NCI-H1930 (cell line): ENCODE measurements at places on chromosomes 11 and 22.

- DNase-seq: no peak
Measured at GRCh38 chr22:32348031-32348611, 9.5 kb upstream of the RFPL3 start.

GRCh38 chr22:48277868-48278581, 1515.6 kb downstream of the TBC1D22A start:
- no peak for DNase-seq

- DNase-seq: no peak
Measured at GRCh38 chr11:116638463-116638862, 134.3 kb downstream of the BUD13 start.

DNA sequence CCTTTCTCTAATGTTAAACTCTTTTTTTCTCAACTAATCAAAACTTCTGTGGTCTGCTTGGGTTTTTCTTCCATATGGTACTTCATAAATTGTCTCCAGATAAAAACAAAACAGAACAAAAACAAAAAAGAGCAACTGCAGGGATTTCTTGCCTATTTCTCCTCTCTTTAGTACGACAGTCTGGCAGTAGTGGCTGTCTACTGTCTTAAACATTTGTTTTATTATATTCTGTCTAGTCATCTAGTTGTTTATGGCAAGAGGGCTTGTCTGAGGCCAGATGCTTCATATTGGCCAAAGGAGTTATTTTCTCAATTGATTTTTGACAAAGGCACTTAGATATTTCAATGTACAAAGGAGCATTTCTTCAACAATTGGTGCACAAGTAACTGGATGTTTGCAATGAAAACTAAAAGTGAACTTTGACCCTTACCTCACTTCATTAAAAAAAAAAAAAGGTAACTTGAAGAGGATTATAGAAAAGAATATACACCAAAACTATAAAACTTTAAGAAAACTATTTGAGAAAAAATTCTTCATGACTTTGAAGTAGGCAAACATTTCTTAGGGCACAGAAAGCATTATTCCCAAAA, 404.2 kb downstream of the LUZP2 start:
- DNase-seq: no peak

- no peak for DNase-seq
Measured at GRCh38 chr11:44930588-44931302, 19.9 kb downstream of the TP53I11 start.

DNA sequence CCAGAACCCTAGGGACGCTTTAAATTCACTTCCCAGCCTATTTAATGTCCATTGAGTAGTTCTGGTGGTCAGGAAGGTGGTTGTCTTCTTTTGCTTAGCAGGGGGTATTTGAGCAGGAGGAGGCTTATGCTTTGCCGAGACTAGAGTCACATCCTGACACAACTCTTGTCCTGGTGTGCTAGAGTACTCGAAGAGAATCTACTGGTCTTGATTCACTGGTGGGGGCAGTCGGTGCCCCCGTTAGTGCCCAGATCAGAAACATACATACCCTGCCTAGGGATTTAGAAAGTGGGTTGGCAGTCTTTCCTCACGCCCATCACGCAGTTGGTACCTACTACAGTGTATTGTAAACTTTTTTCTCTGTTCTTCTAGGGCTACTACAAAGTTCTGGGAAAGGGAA, 2.7 kb downstream of the RPL27A start:
- DNase-seq: no peak

GRCh38 chr11:126890561-126890960, 110.0 kb downstream of the KIRREL3 start:
- no peak for DNase-seq

DNA sequence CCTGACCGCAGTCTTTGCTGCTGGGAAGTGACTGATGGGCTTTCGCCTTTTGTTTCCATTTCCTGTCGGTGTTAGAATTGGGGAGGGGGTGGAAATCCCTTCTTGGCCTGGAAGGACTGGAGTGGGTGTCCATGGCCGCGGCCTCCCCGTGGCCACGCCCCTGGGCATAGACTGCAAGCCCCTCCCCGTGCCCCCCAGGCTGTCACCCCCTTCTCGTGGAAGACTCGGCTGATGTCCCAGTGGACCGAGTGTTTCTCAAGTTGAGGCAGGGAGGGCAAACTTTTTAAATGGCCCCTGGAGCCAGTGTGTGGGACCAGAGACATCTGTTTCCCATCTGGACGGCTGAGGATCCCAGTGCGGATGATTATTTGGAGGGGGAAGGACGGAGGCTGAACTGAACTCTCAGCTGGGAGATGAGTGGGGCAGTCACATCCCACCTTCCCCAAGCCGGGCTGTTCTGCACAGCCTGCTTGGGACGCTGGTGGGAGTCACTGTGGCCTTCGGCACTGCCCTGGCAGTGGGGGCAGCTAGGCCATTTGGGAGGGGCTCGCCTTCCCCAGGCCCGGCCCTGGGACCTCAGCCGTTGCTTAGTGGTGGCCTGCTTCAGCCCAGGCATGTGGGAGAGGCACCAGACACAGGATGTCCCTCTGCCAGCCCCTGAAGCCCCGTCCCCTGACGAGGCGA, 1.6 kb downstream of the CD81 start:
- no peak for DNase-seq

DNA sequence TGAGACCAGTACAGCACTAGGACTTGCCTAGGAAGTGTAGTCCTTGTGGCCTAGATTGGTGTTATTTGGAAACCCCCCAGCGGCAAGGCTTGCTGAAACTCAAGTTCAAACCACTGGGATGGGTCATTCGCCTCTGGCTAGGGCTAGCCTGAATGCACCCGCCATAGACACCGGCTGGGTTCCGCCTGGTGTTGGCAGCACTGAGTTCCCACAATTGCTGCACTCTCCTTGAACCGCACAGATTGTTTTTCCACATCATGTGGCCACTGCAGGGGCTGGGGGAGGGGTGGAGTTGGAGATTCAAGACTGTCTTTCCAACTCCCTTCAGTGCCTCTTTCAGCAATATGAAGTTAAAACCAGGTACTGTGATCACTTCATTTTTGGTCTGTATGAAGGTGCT, 43.1 kb downstream of the CCDC73 start:
- DNase-seq: no peak

GRCh38 chr11:17788084-17788483, 53.5 kb downstream of the KCNC1 start:
- no peak for DNase-seq

- DNase-seq: no peak
Measured at GRCh38 chr11:115764176-115764575, 260.0 kb upstream of the CADM1 start.

DNA sequence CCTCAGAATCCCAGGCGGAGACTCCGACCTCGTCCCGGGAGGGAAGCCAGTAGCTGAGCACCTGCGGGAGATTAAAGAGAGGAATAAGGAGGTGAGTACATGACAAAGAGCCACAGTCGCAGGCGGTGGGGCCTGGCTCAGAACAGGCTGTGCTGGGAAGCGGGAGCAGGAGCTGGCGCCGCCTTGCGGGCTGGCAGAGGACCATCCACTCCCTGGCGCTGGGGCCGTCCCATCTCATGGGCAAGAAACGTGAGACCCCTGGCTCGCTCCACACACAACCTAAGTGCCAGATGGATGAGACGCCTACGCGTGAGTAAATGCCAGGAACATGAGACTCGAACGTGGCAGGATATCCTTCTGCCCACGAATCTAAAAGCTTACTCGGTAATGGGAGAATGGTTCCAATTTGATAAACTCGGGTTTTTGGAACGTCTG, 6.3 kb downstream of the CEND1 start:
- DNase-seq: peak; percentile 59

- DNase-seq: no peak
Measured at GRCh38 chr11:122098261-122098980, 17.6 kb downstream of the BLID start.

- DNase-seq: no peak
Measured at GRCh38 chr22:26406118-26406517, 22.9 kb upstream of the ASPHD2 start.

- peak; percentile 22 for DNase-seq
Measured at GRCh38 chr11:2428322-2428795, 16.0 kb downstream of the TRPM5 start.

- no peak for DNase-seq
Measured at GRCh38 chr11:67240576-67241389, 25.5 kb upstream of the GRK2 start.

GRCh38 chr11:72578051-72578450, 96.2 kb downstream of the PDE2A start:
- no peak for DNase-seq

GRCh38 chr22:17699696-17700340, 61.3 kb downstream of the BCL2L13 start:
- no peak for DNase-seq

GRCh38 chr22:35065796-35066218, at the start of gene ISX:
Gene ISX, plus strand, starts transcription at chr22:35066158. Its CDS starts 930 bp downstream, at chr22:35067088.
- DNase-seq: no peak

DNA sequence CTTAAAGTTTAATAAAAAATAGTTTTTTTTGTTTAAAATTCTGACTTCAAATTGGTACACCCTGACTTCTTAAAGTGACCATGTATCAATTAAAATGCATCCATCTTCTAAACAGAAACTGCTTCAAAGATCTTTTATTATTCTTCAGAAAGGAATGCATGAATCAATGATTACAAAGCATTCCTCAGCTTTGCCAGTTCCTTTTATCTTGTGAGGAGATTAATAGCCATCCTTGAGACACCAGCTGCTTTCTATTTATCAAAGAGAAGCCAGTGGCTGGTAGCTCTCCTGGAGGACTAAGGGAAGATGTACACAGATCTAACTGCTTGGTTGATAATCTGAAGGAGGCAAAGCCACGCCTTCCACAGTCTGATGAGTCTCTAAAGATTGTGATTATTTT, 2222.5 kb downstream of the LRRC4C start:
- no peak for DNase-seq

DNA sequence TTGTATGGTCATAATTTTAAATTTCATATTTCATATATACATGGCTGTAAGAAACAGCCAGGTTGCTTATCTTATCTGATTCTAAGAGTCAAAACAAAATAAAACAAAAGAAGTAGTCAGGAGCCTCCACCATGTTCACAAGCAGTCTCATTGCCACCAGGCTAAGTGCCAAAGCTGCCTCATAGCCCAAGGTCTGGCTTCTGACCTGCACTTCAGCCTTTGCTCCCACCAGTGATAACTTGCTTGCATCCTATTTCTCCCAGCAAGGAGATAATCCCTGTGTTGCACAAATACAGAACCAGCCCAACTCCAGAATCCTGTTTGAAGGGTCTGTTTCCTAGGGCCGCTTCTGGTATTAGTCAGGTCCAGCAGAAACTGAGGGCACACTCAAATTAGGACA, 53.9 kb upstream of the TSKU start:
- DNase-seq: no peak

DNA sequence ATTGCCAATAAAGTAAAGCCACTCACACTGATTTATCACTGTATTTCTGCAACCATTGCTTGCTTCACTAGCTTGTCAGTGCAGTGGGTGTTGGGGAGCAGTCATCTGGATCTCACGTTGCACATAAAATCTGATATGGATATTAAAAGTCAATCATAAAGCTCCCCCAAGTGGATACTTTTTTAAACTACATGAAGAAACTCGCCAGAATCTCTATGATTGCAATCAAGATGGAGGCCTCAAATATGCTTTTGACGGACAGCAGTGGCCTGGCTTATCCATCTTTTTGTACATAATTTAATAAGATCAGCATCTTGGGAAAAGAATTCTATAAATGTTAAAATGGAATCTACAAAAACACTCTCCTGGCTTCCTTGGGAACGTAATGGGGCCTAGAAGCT, 137.7 kb downstream of the WT1 start:
- DNase-seq: peak; percentile 8

GRCh38 chr11:81989093-81989492, 744.6 kb downstream of the FAM181B start:
- no peak for DNase-seq

DNA sequence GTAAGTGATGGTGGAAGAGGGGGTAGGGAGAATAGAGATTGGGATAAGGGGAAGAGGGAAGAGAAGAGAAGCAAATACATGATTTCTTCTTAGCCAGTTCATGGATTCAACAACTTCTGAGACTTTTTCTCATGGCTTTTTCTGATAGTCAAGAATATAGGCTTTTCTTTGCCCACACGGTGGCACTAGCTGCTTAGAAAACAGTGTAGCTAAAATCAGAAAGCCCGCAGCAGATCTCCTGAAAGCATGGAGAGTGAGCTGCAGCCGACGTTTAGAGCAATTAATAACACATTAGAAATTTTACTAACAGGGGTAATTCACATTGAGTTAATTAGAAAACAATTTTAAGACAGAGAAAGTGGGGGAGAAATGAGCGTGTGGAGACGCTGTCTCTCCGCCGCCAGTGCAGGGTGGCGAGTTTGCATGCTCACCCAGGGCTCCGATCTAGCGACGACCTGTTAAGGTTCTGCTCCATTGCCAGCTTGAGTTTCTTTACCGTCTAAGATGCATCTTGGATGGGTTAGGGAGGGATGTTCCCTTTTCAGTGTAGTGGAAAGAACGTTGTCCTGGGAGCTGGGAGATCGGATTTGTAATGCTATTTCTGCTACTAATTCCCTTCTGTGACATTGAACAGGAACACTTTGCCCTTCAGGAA, 3.3 kb upstream of the RAG1 start:
- no peak for DNase-seq

DNA sequence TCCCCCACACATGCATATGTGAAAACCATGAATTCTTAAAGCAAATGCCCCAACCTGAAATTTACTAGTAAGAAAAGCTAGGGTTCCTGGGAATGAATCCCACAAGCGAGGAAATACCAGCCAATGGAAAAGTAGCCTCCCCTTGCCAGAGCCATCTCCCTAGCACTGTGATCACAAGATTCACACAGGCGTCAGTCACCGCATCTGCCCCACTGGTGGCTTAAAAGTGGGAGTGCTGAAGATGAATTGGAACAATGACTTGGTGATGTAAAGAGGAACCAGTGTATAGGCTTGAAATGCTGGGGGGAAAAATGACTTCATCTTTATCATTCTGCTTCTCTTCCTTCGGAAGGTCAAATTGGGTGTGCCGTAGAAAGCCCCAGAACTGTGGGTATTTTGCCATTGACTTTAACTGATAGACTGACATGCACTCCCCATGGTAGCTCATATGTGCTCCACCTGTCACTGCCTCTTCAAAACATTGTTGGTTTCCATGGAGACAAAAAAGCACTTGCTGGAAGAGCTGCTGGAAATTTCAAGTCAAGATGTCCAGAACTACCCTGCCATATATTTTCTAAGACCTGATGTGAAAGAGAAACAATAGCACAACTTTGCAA, 19.2 kb upstream of the ASPHD2 start:
- no peak for DNase-seq

DNA sequence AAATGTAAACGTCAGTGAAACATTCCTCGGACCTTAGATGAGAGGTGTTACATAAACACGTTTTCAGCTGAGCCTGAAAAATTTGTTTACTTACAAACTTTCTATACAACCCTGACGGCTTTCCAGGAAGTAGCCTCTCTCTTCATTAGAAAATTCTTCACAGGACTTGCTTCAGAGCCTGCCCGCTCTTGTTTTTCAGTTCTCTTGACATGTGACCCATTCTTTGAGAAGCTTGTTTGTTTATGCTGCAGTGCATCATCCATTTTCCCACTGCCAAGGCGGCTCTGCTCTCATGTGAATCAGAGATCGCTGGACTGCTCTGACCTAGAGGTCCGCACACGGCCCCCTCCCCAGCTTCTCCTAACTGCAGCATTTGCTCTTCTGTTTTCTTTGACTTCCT, 47.9 kb upstream of the ARHGAP42 start:
- no peak for DNase-seq

GRCh38 chr11:30917859-30918478, 331.8 kb upstream of the MPPED2 start:
- peak; percentile 62 for DNase-seq
